ENCODE measurements at places on chromosomes 1 and 21.
A peak's percentile ranks its signal among the peaks of the same experiment; 100 is the strongest.

DNA sequence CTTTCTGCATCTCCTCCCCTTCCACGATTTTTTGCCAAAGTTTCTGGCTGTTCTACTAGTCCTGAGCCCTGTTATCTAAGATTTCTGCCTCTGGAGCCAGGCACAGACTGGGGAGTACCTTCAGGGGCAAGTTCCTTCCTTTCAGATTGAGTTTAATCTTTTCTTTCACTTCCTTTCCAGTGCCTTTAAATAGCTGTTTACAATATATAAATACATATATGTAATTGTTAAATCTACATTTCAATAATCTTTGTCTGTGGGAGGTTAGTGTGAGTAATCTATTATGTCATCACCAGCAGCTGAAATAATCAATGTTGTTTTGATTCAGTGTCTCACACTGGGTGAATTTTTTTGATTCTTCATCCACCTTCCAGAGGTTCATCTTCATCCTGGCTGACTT, 31.8 kb downstream of the DIPK1A start:
- DNase-seq, result no peak

- DNase-seq, result no peak
Measured at GRCh38 chr1:5296557-5297179, 642.3 kb downstream of the AJAP1 start.

DNA sequence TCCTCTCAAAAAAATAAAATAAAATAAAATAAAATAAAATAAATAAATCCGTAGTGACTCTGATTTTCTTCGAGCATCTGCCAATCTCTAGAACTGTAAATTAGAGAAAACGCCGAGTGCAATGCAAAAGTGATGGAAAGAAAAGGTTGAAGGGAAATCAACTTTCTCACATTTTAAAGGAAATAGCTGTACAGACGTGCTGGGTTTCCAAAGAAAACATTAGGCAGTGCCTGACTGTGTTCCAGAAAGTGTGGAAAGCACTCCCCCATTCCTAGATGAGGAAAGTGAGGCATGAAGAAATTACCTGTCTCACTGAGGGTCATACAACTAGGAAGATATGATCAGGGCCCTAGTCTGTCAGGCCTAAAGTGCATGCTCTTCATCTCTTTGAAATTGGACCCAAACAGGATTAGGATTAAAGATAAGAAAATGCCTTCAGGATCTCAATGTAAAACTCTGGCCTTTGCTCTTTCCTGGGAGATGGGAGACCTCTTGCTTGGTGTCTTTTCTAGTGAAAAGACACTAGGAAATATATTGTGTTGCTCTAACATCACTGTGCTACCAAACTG, 1.8 kb upstream of the PTPN14 start:
- DNase-seq, result no peak

GRCh38 chr1:33121728-33122127, 40.8 kb downstream of the AZIN2 start:
- no peak for DNase-seq

DNA sequence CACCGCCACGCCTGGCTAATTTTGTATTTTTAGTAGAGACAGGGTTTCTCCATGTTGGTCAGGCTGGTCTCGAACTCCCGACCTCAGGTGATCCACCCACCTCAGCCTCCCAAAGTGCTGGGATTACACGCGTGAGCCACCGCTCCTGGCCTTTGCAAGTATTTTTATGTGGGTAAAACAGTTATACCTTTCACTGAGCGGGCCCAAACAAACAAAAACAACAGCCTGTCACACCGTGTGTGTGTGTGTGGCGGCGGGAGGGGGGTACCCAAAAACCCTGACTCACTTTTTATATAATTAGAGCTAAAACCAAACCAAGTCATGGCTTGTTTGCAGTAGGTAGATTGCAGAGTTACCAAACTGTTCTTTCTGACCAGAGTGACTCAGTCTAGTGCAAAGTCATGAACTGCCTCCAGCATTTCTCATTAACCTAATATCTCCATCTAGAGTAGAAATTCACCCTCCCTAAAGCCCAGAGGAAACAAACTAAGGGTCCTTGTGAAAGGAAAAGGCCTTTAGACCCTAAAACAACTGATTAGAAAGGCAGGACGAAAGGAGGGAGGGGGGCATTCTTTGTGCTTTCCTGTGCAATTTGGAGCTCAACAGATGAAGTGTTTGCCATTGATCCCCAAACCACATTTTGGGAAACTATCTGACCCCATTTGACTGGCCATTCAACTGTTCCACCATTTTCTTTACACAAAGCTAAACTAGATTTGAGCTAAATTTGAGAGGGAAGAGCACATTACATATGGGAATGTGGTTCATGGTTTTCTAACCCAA, 181.0 kb downstream of the DHRS3 start:
- no peak for DNase-seq

- peak; percentile 13 for DNase-seq
Measured at GRCh38 chr1:243848858-243849420, 1.1 kb downstream of the AKT3 start.

DNA sequence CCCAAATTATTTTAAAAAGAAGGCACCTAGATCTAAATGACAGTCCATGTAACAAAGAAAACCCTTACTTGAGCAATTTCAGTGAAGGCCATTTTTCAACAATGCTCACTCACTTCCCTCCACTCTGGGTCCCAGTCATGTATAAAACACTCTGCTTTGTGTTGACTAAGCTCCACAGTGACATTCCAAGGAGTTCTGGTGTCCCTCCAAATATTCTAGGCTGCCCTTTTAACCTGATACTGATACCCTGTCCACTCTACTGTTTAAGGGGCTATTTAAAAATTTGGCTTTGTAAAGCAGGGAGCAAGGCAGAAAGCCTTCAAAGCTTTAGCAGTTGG, 73.6 kb downstream of the GNG12 start:
- DNase-seq, result no peak

DNA sequence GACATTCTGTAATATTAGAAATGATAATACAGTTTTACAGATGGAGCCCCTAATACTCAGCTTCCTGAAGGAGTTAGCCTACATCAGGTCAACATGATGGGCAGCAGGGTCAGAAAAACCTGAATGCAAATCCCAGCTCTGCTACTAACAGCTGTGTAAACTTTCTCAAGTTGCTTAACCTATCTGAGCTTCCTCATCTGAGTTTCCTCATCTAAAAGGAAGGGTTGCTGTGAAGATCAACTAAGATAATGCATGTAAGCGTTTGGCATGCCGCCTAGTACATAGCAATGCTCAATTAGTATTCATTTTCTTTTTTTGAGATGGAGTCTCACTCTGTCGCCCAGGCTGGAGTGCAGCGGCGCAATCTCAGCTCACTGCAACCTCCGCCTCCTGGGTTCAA, 18.4 kb upstream of the DESI2 start:
- no peak for DNase-seq

DNA sequence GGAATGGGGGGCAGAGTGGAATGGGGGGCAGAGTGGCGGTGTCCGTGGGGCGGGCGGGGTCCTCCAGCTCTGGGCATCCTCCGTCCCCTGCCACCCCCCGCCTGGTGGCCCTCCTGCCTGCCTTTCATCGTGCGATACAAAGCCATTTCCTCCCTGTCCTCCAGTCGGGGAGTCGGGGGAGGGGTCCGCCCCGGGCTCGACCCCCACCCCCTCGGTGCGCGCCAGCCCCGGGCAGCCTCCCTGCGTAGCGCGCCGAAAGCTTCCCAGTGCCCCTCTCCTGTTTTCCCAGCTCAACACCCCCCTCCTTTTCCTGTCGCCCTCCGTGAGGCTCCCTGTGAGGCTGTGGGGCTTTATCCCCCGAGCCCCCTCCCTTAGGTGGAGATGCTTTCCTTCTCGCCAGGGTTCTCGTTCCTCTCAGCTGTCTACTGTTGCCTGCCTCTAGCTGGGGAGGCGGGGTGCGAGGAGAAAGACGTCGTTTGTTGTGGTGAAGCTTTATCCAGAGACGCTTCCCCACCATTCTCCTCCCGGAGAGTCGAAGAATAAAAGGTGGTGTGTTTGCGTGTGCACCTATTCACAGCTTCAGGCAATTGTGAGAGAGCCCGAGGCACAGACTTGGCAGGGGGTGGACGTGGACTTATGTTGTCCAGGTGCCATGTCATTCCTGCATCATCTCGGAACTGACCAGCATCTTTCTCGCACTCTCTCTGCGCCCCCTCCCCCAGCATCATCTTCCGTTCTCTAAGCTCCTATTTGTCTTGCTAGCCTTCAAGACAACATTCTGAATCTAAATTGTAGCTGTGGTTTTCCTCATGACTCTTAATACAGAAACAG, 848 bp downstream of the DNM3 start:
- DNase-seq, result peak; percentile 20

- DNase-seq, result no peak
Measured at GRCh38 chr1:86505564-86505902, 36.8 kb downstream of the CLCA1 start.

DNA sequence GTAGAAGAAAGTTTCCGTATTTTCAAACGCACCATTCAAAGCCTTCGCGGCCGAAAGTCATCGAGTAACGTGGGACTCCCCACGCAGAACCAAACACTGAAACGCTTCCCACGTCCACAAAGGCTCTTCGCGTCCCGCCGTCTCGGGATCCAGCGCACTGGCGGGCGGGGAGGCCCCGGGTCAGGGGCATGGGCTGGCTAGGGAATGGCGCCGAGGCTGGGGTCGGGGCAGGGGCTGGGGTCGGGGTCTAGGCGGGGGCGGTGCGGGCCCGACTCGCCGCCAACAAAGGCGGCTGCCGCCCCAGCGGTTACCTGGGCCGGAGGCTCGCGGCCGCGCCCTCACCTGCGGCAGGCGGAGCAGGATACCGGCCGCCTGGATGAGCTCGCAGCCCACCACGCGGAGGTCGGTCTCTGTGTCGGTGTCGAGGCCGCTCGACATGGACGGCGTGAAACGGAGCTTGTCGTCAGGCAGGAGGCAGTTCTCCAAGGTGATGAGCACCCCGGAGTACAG, 403 bp downstream of the CCNL2 start:
- no peak for DNase-seq

DNA sequence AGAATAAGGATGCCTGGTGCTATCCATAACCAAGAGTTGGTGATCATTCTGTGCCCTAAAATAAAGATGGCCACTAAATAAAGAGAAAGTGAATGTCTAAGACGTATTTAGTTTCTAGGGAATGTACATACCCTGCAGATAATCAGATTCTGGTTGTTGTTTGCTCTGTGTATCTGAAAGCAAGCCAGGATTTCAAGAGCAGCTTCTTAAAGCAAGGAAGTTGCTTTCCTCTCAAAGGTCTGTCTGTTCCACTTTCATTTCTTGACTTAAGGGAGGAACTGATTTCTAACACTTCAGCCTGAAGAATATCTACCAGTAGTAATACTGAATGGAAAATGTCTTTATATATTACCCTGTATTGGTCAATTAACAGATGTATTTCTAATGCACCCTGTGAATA, 88.8 kb downstream of the KIF1B start:
- DNase-seq, result no peak

GRCh38 chr1:91733108-91733710, 152.7 kb downstream of the TGFBR3 start:
- no peak for DNase-seq

DNA sequence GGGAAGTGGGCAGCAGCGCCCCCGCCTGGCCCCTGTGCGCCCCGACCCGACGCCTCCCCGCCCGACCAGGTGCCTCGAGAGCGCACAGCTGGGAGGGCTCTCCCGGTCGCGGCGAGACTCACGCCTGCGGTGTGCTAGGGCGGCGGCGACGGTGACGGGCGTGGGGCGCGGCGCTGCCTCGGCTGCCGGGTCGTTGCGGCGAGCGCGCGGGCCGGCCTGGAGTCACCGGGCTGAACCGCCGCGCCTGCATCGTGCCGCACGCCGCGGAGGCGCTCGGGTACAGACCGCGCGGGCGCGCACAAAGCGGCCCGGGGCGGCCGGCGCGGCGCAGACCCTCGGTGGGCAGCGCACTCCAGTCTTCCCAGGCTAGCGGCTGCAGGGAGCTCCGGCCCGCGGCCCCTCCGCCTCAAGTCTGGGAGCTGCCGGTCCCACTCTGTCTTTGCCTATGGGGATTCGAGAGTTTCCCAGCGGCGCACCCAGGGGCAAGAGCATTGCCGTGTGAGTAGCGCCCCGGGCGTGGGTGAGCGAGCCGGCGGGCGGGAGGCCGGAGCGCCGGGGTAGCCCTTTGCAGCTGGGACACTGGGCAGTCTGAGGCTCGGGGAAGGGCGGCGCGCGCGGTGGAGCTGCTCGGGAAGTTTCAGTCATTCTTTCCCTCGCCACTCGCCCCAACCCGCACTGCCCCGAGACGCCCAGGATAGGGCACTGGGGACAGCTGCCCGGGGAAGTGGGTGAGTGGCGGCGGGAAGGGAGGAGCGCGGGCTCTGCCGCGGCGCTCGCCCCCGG, at the start of gene SLC35F3:
SLC35F3 (plus strand) TSS at position 44 of the 783 bp plus-strand sequence.
- DNase-seq, result no peak

DNA sequence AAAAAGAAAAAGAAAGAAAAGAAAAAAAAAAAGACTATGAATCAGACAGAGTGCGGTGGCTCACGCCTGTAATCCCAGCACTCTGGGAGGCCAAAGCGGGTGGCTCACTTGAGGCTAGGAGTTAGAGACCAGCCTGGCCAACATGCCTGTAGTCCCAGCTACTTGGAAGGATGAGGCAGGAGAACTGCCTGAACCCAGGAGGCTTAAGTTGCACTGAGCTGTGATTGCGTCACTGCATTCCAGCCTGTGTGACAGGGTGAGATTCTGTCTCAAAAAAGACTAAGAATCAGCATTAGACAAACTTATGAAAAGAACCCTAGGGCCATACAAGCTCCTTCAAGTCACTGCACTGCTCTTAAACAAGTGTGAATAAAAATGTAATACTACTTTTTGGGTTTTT, 16.9 kb downstream of the PSMB4 start:
- DNase-seq, result no peak

GRCh38 chr1:5845376-5845775, 146.8 kb downstream of the NPHP4 start:
- no peak for DNase-seq

GRCh38 chr21:44653656-44654575, 543 bp downstream of the KRTAP12-4 start:
- DNase-seq, result no peak

GRCh38 chr1:8084913-8085312, 58.8 kb upstream of the ERRFI1 start:
- DNase-seq, result no peak

GRCh38 chr1:53111073-53111556, 31.3 kb downstream of the SLC1A7 start:
- DNase-seq, result no peak

- DNase-seq, result no peak
Measured at GRCh38 chr1:54614024-54614423, 9.3 kb downstream of the FAM151A start.

GRCh38 chr1:60073605-60074278, at the start of gene C1orf87:
Gene C1orf87, minus strand, starts transcription at chr1:60073770. Its CDS starts 1,127 bp downstream, at chr1:60072643.
- DNase-seq, result no peak

DNA sequence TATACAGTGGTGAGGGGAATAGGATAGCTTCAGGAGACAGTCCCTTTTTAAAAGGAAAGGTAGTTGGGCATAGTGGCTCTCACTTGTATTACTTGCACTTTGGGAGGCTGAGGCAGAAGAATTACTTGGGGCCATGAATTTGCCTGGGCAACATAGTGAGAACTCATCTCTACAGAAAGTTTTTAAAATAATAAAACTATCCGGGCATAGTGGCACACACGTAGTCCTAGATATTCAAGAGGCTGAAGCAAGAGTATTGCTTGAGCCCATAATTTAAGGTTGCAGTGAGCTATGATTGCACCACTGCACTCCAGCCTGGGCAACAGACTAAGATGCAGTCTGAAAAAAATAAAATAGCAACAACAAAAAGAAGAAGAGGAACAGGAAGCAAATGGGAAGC, 27.2 kb downstream of the GORAB start:
- no peak for DNase-seq

- DNase-seq, result no peak
Measured at GRCh38 chr1:16134066-16134801, 21.6 kb downstream of the EPHA2 start.

Measured in T-helper 2 cell (primary cell).